GM12891 (cell line): ENCODE measurements at places on chromosomes 1 and 21.

DNA sequence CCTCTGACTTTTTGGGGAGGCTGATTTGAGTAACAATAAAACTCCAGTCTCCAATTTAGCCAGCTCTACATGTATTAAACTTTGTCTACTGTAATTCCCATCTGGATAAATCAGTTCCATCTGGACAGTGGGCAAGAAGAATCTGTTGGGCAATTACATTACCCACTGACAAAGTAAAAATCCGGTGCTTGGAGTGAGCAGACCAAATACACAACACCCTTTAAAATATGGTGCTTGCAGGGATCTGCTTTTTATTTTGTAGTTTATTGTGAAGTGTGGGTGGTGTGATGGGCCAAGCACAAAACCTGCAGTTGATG is 8.9 kb upstream of the CD55 start:
- no peak for DNase-seq

DNA sequence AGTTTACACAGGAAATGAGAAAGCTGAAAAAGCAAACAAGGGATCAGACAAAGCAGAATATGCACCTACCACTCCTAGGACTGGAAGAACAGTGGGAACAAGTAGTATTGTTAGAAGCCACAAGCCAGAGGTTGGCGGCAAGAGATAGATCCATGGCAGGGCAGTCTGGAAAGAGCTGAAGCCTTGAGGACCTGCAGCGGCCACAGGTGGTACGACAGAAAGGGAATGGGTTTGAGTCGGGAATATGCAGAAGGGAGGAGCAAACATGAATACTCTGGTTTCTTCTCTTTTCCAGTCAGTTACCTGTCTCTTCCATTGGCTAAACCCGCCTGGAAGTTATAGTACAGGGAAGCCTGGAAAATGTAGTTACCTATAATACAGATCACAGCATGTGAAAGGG is 3.9 kb upstream of the PCNX2 start:
- no peak for DNase-seq

DNA sequence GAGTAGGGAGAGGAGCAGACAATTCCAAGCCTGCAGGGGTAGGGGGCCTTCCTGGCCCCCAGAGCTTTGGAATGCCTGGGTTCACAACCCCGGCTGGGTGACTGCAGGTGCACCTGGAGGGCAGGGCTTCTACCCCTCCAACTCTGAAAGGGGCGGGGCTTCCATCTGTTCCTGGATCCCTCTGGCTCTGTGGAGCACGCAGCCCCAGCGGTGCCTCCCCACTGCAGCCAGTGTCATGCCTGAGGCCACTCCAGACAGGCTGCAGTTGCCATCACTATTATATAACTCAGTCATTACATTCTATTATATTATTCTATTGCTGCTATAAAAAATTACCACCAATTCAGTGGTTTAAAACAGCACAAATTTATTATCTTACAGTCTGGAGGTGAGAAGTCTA is 12.5 kb upstream of the FNBP1L start:
- DNase-seq: no peak

GRCh38 chr1:28096210-28097099 is 8.0 kb upstream of the EYA3 start:
- DNase-seq: no peak

DNA sequence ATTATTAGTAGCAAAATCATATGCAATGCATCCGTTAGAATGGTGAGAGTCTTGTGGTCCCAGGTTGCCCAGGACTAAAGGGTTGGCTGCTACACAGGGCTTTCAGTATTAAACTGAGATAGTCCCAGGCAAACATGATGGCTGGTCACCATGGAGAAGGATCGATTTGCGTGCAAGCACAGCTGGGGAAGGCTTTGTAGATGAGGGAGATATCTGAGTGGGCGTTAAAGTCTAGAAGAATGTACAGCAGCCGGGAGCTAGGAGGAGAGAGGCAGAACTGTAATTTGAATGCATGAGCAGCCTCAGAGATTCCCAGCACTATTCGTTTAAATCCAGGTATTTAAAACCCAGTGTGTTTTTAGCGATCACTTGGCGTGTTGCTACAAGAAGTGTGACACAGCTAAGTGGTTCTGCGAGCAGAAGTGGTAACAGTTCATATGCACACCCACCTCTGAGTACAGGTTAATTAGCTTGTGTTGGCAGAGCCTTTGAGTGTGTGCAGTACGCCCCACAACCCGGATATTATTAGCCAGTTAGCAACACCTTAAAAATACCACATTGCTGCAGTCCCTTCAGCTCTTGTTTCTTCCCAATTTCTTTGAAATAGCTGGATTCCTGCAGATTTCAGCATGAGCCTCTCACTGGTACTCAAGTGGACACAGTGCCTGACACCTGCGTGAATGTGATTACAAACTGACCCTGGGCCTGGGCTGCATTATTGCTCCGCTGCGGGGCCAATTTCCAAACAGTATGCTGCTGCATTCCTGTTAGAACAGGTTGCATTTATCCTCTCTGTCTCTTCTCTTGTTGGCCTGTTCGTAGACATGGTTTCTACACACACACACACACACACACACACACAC is 67.2 kb upstream of the SCAF4 start:
- DNase-seq: no peak

DNA sequence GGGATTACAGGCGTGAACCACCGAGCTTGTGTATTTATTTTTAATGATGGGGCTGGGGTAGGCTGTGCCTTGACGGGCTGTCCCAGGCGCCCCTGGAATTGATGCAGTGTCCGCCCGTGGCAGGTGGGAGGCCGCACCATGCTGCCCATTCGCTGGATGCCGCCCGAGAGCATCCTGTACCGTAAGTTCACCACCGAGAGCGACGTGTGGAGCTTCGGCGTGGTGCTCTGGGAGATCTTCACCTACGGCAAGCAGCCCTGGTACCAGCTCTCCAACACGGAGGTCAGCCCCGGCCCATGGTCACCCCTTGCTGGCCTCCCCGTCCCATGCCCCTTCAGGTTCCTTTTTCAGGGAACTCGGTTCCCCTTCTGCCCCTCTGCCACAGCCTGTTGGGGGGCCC is 13.6 kb upstream of the PEAR1 start:
- DNase-seq: no peak

DNA sequence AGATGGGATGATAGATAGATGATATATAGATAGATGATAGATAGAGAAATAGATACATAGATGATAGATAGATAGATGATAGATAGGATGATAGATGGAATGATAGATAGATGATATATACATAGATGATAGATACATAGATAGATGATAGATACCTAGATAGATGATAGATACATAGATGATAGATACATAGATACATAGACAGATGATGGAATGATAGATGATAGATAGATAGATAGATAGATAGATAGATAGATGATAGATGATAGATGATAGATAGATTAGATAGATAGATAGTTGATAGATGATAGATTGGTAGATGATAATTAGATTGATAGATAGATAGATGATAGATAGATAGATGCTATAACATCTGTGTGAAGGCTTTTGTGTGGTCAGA is 201.7 kb upstream of the RAB4A start:
- no peak for DNase-seq

DNA sequence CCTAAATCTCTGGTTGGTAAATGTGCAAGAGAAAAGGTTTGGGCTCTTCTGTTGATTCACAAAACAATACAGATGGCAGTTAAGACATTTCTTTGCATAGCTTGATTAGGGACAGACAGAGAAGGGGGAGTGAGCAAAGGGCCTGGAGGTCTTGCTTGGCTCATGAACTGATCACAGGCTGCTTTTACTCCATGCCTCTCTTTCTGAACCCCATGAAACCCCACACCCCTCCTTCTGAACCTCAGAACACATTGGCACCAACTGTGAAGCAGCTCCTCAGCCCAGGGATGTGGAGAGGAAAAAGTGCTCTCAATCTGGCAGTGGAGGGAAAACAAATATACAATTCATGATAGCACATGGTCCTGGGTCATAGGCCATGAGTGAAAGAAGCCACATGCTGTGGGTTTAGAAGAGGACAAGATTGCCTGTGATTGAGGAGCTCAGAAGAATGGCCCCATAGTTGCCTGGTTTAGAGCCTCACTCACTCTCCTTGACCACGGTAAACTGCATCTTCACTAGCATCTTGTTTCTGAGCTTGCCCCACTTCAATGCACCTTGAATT is 111.6 kb upstream of the GADD45A start:
- DNase-seq: no peak

GRCh38 chr1:45615885-45616284 is 8.0 kb downstream of the CCDC17 start:
- no peak for DNase-seq

GRCh38 chr1:31926252-31926651 is 11.9 kb downstream of the PTP4A2 start:
- DNase-seq: no peak

GRCh38 chr1:211903490-211904245 is 73.1 kb upstream of the LPGAT1 start:
- DNase-seq: no peak

DNA sequence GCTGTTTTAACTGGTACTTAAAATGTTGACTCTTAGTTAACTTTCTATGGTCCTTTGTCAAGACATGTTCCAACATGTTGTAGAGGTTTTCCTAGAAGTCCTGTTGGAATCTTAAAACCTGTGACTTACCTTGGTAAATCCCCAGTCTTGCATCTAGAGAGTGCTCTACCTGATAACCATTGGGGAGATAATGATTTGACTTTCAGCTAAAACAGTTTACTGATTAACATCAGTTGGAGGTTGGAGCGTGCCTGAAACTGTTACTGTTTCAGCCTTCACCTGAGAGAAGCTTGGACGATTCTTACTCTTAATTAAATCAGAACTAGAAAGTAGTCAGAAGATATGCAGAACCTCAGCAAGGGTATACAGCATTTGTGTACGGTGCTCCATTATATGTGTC is 8.8 kb downstream of the MDM4 start:
- DNase-seq: no peak

DNA sequence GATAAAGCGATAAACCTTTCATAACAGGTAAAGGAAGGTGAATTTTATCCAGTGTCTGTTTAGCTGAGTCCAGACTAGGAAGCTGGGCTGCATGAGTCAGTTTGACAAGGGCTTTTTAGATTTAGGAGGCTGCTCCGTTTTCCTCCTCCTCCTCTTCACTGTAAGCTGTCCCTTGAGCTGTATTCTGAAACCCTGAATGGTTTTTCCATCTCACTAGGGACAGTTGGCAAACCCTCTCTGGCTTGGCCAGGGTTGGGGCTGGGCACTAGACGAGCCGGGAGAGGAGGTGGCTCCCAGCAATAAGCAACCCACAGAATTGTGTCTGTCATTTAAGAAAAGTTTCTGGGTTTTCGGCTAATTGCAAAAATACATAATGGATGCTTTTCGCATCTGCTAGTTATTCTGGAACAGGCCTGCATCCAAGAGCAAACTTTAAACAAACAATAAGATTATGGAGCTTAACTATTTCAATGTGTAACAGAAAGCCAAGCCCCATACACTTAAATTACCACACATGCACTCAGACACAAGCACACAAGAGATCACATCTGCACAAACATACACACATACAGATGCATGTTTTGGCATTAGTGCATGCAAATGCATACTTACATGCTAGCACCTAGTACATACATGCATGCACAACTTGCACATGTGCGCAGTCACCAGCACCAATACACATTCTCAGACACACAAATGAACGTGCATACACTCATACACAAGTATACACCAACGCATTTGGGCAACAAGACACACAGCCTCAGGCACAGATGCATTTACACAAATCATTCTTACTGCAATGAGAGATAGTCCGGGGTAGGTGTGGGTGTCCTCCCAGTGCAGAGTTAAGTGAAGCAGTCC is 27.8 kb upstream of the FOXE3 start:
- DNase-seq: no peak

- no peak for DNase-seq
These were observed 99.9 kb downstream of the LYST start for GRCh38 chr1:235766794-235767285.

GRCh38 chr1:229229721-229230139 is 41.2 kb upstream of the RAB4A start:
- DNase-seq: no peak

DNA sequence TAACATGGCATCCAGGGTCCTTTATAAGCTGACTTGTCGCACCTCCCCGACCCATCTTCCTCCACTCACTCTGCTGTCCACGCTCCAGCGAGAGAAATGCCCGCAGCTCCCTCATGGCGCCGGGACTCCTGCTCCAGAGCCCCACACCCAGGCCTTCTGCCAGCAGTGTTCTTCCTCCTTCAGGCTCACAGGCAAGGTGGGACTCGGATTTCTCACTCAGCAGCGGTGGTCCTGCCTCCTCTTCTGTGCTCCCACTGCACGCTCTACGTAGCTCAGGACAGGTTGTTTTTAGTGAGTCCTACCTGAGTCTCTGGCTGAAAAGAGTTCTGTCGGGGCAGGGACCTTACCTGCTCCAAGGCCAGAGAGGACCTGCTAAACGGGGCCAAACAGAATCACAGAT is 11.2 kb downstream of the THEMIS2 start:
- DNase-seq: no peak

GRCh38 chr1:93694039-93694438 is 12.4 kb upstream of the BCAR3 start:
- no peak for DNase-seq
